ENCODE measurements at places on chromosomes 1 and 21. TPM values are rescaled to one million over a fixed set of nuclear protein-coding genes. Genes with fewer than 3 reads are reported as not detected.

- no peak for DNase-seq
Measured at GRCh38 chr1:245579881-245580280, 425.1 kb downstream of the KIF26B start.

DNA sequence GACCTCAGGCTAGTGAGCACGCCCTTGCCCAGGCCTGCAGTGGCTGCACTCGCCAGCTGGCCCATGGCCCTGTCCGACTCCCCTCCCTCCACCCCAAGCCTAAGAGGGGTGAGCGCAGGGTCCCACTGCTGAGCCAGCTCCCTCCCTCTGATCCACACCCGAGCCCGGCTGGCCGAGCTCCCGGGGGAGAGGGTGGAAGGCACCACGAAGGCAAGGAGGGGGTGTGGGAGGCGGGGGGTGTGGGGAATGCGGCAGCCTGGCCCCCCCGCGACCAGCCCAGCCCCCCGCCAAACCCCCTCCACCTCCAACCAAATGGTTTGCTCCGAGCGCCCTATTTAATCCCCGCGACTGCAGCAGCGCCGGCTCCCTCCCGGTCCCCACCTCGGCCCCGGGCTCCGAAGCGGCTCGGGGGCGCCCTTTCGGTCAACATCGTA is at the start of gene CADM3:
Gene CADM3 (plus strand): TSS at position 362 of the 434 bp plus-strand sequence. CDS start 151 bp downstream, outside the sequence.
- DNase-seq = no peak

DNA sequence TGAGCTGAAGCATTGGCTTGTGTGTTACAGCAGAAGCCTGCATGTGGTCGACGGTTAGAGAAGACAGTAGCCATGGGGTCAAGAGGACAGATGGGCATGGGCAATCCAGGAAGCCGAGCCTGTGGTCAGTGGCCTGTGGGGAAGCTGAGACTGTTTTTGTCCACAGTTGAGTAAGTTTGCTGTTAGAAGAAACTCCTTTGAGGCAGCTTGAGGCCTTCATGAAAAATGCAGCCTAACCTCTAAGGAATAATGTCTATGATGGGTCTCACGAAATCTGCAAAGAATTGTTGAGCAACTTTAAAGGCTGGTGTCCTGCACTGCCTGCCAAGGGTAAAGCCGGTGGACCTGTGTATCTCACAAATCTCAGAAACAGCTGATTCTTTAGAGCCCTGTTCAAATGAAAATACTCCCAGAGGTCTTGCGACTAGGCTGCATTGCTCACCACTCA is 322.4 kb downstream of the SETD4 start:
- DNase-seq = no peak

DNA sequence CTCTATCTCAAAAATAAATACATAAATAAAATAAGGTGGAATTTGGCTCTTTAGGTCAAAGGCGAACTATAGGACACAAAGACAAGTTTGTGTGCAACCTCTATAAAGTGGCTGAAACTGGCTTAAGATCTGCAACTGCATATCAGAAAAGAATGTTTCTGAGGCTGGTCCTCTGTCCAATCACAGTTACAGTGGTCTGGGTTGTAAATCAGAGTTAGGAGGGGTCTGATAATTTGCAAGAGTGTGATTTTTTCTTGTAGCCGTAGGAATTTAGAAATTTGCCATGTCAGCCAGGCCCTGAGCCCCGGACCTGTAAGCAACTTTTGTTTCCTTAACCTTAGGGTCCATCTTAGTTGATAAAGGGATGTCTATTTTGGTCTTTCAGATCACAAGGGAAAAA is 27.8 kb downstream of the CMPK1 start:
- no peak for DNase-seq

DNA sequence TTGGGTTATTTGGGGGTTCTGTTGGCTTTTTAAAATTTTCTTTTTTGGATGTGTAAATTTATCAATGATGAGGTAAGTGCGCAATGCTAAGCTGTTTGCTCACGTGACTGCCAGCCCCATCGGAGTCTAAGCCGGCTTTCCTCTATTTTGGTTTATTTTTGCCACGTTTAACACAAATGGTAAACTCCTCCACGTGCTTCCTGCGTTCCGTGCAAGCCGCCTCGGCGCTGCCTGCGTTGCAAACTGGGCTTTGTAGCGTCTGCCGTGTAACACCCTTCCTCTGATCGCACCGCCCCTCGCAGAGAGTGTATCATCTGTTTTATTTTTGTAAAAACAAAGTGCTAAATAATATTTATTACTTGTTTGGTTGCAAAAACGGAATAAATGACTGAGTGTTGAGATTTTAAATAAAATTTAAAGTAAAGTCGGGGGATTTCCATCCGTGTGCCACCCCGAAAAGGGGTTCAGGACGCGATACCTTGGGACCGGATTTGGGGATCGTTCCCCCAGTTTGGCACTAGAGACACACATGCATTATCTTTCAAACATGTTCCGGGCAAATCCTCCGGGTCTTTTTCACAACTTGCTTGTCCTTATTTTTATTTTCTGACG is 3.1 kb downstream of the OLIG2 start:
- no peak for DNase-seq

DNA sequence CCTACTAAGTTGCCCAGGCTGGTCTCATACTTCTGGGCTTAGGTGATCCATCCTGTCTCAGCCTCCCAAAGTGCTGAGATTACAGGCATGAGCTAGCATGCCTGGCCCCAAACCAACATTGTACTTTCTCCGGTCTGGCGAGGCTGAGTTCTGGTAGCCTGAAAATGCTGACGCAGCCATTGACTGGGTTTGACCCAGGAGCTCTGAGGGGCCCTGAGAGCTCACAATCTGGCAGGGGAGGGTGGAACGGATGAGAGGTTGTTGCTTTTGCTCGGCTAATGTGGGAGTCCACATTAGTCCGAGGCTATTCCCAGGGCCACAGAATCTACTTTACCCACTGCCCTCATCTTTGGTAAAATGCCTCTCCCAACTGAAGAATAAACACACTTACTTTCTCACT is 35.1 kb upstream of the PARP1 start:
- DNase-seq = no peak

- no peak for DNase-seq
Measured at GRCh38 chr1:119865627-119866026, 30.7 kb downstream of the ADAM30 start.

- DNase-seq = no peak
Measured at GRCh38 chr1:175410560-175410959, 218.0 kb upstream of the KIAA0040 start.

Gene TFF1
- not detected for total RNA-seq

Gene TMEM52
- total RNA-seq = not detected

Gene VSIG8
- not detected for total RNA-seq

Gene S100A12
- not detected for total RNA-seq

Gene PSRC1
- total RNA-seq = 19.6 TPM
